ENCODE measurements at places on chromosomes 7 and 10.

DNA sequence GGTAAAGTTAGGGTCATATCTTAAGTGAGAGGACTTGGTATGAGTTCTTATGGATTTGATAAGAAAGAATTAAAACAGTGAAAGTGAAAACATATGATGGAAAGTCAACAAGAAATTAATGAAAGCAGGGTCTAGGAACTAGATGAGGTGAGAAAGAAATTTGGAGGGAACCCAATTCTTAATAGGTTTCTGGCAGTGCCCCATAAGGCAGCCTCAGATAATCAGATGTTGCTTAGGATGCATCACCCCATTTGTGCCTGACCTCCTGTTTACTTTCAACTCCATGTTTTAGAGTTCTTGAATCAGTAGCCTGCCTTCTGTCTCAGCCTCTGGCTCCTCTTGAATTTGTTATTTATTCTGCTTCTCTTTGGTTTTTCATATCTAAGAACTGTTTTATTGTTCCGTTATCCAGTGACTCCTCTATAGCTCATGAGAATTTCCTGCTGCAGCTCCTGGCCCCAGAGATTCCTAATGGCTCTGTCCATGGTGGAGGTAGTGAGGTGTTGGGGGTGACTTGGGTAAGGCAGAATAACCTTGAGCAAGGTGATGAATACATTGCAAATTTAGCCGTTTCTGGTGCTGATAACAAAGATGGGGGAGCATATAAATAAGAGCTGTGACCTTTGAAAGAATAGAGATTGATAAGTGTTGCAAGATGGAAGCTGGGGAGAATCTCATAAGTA, 17.6 kb downstream of the ITGB8 start:
- no peak for DNase-seq

- DNase-seq = no peak
These were observed 117.4 kb downstream of the TES start for GRCh38 chr7:116327752-116328151.

GRCh38 chr7:77839919-77840318, 41.3 kb downstream of the PHTF2 start:
- DNase-seq = no peak

GRCh38 chr7:92841192-92841591, 4.8 kb upstream of the CDK6 start:
- no peak for DNase-seq

- DNase-seq = no peak
These were observed 39.5 kb downstream of the RBM28 start for GRCh38 chr7:128304212-128304611.

DNA sequence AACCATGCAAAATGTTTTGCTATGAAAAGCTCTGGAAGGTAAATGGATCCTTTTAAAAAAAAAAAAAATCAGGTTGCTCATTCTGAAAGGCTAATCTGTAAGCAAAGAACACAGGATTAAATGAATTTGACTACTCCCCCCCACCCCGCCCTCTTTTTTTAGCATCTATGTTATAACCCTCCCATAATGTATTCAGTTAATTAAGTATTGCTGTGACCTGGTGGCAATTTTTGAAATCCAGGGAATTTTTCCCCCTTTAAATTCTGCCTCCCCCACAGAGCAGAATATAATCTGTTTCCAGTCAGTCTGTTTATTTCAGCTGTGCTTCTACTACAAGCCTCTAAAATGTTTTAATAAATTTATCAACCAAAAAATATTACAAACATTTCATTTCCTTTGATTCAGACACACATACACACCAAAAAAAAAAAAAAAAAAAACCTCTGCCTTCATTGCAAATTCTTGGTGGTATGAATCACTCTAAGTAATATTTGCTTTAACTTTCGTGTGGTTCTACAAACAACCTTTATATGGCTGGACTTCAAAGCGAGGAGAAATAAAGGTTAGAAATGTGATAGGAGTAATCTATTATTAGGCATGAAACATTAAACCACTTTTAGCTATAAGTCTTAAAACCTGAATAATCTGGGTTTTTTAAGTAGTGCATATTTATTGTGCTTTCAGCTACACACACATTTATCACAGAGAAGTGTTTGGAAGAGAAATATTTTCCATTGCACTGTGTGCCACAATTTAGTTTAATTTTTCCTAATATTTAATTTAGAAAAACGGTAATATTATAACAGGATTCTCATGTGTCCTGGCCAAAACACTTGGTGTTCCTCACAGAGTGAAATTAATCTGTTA, 64.4 kb upstream of the ARID5B start:
- DNase-seq = no peak

Data from stimulated activated CD8-positive, alpha-beta memory T cell treated with anti-CD3 and anti-CD28 coated beads, Interleukin-4, amount 100 ng/mL, for 4 hours (primary cell).